ENCODE measurements at places on chromosomes 5 and 9. TPM values are rescaled to one million over a fixed set of nuclear protein-coding genes. Genes with fewer than 3 reads are reported as not detected.

NUTM2G gene
- total RNA-seq, result not detected

UGCG gene
- 24.4 TPM for total RNA-seq

NIPBL gene
- 7.4 TPM for total RNA-seq

PRRX2 gene
- total RNA-seq, result 16.5 TPM

HBEGF gene
- total RNA-seq, result 1.3 TPM

FCN2 gene
- not detected for total RNA-seq

COL23A1 gene
- 0.08 TPM for total RNA-seq

SNAPC3 gene
- total RNA-seq, result 24.3 TPM

NREP gene
- total RNA-seq, result 157 TPM

IL4 gene
- not detected for total RNA-seq

LCP2 gene
- 2.7 TPM for total RNA-seq

PTGDS gene
- total RNA-seq, result not detected

C1QTNF2 gene
- 2.2 TPM for total RNA-seq

MOB3B gene
- 0.10 TPM for total RNA-seq

CXXC5 gene
- total RNA-seq, result 46.9 TPM

TNC gene
- 45.0 TPM for total RNA-seq

PHYKPL gene
- 16.3 TPM for total RNA-seq

HAND1 gene
- not detected for total RNA-seq

PCDHGA5 gene
- 0.50 TPM for total RNA-seq

ZNF883 gene
- 3.6 TPM for total RNA-seq

IFNA21 gene
- total RNA-seq, result not detected

SOHLH1 gene
- total RNA-seq, result not detected

BNC2 gene
- total RNA-seq, result 2.7 TPM

SLC45A2 gene
- not detected for total RNA-seq

POU5F2 gene
- total RNA-seq, result not detected

VLDLR gene
- 7.8 TPM for total RNA-seq

IFNK gene
- not detected for total RNA-seq

TAF11L10 gene
- total RNA-seq, result not detected

DMRT3 gene
- not detected for total RNA-seq

ASPN gene
- not detected for total RNA-seq

CAMK2A gene
- total RNA-seq, result 0.02 TPM

LRRTM2 gene
- 1.2 TPM for total RNA-seq

SLC46A2 gene
- total RNA-seq, result not detected

RHOBTB3 gene
- total RNA-seq, result 134 TPM

PDE6A gene
- total RNA-seq, result not detected

ADAMTSL1 gene
- total RNA-seq, result 11.7 TPM

NANS gene
- total RNA-seq, result 119 TPM

BASP1 gene
- total RNA-seq, result 142 TPM

ISCA1 gene
- total RNA-seq, result 54.7 TPM

PTGS1 gene
- total RNA-seq, result 0.74 TPM

SLC9A3 gene
- 2.3 TPM for total RNA-seq

CDKN2AIPNL gene
- total RNA-seq, result 87.8 TPM

GFPT2 gene
- 18.8 TPM for total RNA-seq

DAB2 gene
- total RNA-seq, result 17.6 TPM

GPX3 gene
- 380 TPM for total RNA-seq

DELE1 gene
- total RNA-seq, result 37.3 TPM

All from H4 (cell line).